Fibroblast of skin of left biceps (primary cell): ENCODE measurements at places on chromosomes 7 and 10.

- DNase-seq = no peak
Observed at GRCh38 chr10:47255033-47255813, 44.8 kb upstream of the GDF10 start.

- DNase-seq = no peak
Observed at GRCh38 chr10:73827346-73828089, 16.1 kb upstream of the NDST2 start.

DNA sequence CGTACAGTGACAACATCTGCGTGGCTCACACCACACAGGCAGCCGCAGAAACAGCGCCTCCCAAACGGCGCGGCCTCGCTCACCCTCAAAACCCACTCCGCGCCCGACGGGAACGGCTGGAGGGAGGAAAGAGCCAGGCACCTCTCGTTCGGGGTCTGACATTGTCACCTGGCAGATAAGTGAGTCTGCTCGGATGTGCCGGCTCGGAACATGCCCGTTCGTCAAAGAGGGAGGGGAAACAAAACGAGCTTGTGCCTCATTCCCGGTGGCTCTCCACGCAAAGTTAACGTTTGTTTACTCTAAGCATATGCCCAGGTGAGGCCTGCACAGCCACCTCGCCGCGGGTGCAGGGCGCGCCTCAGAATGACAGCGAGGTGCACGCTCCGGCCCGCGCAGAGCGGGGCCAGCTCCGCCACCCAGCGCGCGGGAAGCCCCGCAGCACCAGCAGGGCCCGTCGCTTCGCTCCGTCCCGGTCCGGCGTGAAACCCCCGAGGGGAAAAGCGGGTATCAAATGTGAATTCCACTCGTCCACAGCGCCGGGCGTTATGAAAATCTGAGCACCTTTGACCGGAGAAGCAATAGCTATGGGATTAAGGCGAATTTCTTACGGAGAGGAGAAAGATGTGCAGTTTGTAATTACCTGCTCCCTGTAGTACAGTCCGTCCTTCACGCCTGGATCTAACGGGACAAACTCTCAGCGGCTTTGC is 13.1 kb downstream of the CNPY1 start:
- no peak for DNase-seq

DNA sequence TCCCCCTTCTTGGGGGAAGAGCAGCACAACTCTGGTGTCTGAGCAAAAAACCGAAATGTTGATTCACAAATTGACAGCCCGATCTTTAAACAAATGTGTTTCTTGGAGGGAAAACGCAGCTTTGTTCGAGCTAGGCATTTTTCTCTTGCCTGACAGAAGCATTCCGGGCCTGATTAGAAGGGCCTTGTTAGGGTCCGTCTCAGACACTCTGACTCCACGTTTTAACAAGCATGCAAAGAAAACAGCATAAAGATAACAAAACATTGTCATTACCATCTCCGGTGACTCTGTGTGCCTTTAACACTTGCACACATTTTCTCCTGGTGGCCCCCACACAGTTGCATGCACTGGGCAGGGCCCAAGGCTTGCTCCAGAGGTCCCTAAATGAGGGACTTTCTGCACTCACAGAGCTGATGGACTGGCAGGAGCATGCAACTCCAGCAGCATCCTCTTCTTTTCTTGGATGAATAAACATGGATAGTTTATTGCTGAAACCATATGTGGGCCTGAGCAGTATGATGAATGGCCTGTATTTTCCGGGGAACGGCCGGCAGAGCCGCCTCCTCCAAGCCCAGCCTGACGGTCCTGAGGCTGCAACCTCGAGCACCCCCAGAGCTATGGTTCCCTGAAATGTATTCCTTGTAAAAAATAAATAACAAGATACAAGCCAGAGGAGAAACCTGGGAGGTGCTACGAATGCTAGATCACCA is 50.9 kb downstream of the EBF3 start:
- DNase-seq = no peak

DNA sequence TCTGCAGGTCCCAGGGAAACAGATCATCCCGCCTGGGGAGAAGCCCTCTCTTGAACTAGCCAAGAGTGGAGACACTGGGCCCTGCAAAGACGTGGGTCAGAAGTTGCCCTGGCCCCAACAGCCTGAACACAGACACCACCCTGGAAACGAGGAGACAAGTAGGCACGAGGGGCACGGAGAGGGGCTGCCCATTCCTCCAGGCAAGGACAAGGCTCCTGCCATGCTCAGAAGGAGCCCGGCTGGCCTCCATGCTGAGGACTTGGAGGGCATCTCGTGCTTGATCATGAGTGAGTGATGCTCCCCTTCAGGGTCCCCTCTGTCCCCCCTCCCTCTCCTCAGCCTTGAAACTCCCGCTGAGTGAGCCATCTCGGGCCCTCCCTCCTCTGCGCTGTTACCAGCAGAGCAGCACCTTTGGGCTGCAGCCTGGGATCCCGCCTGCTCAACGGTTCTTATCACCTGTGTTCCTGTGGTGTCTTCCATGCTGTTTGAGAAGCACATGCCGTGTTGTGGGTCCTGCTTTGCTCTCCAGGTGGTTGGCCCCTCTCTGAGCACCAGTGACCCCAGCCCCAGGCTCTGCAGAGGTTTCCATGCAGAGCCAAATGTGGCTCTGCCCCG is 544.3 kb downstream of the TCERG1L start:
- no peak for DNase-seq

- peak; percentile 51 for DNase-seq
Observed at GRCh38 chr7:123727071-123727837, 21.5 kb downstream of the WASL start.

DNA sequence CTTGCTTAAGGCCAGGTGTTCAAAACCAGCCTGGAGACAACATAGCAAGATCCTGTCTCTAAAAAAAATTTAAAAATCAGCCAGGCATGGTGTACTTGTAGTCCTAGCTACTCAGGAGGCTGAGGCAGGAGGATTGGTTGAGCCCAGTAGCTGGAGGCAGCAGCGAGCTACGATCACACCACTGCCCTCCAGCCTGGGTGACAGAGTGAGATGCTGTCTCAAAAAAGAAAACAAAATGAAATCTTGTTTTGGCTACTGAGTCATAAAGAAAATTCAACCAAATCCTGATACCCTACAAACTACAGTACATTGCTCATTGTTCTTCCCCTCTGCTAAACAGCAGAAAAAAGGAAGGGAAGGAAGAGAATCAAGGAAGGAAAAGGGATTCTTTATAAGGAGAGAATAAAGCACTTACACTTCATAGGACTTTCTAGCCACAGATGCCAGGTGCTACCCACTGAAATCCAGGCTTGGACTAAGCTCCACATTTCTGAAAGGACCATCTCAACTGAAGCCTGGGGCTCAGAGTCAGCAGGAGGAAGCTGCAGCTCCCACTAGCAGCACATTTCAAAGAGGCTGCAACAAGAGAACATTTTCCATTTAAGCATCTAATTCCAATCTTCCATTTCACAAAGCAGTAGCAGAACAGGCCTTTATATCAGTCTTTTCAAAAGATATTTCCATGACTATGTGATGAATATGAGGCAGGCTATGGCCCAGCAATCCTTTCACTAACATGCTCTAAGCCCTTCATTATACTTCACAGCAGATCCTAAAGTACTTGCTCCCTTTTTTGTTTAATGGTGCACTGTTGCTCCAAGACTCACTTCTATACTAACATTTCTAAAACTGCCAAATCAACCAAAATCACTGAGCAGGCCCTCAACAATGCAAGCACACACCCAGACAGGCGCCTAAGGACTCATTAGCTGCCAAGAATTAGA is 13.5 kb downstream of the TNPO3 start:
- no peak for DNase-seq

GRCh38 chr10:101114646-101115045 is 16.5 kb upstream of the TLX1 start:
- DNase-seq = no peak

DNA sequence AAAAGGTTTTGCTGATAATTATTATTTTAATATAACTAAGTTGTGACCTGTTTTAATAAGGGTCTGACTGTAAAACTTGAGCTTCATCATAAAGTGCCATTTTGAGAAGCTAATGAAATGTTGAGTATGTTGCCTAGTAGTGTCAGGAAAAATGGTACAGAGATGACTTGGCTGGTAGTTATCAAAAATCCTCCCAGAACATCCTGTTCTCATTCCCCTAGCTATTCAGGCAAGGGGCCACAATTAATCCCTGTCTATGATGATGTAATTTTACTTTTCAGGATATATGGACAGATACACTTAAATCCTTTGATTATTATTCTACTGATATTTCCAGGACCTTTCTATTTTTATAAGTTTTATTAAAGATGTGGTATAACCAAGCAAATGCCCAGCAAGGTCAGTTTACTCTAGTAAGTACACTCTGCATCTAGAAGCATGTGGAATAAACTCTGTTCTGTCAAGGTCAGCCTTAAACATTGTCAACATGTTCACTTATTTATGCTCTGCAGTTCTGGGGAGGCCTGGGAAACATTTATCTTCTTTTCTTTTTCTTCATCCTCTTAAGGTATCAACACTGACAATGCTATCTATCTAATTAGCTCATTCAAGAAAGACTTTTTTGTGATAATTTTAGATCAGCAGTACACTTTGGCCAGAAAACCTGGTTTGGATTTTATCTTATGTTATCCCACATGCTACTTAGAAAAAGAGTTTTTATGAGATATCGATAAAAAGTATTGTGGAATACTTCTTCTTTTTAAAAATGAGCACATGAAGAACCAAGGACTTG is 32.1 kb downstream of the BTRC start:
- DNase-seq = no peak

- DNase-seq = no peak
Observed at GRCh38 chr10:70233939-70234300, 691 bp upstream of the PPA1 start.

DNA sequence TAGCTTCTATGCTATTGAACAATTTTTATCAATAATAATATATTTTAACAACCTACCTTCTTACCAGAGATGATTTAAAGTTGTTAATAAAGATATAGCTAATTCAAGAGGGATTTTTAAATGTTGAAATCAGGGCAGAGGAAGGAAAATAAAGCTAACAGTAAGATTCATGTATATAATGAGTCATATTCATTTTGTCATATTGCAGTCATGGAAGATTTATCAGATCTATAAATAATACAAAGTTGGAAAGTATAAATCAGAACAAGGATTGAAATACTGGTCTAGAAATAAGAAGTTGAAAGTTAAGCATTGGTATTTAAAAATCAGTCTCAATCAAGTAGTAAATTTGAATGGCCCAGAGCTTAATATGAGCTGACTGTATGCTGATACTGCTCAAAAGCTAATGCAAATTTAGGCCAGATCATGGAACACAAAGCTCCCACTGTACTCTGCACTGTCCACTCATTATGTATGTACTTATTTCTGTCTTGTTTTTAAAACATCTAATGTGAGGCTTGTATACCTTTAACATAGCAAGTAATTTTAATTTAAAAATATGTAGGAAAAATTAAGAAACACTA is 196.9 kb downstream of the ZEB1 start:
- no peak for DNase-seq

DNA sequence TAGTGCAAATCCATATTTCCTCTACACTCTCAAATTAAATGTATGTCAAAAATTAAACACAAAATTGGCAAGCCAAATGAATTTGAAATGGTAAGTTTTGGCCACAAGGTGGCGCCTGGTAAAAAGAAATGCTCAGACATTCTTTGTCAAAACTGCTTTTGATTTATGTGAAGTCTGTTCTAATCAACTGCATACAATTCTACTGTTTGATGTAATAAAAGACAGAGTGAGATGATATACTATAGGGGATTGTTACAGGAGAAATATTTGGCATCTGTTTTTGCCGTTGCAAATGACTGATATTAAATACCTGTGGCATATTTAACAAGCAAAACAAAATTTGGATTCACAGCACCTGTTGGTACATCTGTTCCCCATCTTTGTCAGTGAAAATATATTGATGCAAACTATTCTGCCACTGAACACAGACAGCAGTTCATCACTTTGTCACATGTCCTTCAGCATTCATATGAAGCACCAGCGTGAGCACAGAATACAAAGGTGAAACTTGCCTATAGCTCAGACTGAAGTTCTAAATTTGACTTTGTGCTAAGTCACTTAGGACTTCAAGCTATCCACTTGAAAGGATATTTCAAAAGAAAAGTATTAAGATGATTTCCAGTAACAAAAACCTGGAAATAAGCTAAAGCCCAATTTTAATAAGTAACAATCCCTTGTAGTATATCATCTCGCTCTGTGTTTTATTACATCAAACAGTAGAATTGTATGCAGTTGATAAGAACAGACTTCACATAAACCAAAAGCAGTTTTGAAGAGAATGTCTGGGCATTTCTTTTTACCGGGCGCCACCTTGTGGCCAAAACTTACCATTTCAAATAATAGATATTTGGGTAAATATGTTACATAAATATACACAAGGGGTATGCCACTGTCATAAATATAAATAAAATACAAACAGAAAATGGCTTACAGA is 10.2 kb upstream of the CH25H start:
- DNase-seq = no peak

DNA sequence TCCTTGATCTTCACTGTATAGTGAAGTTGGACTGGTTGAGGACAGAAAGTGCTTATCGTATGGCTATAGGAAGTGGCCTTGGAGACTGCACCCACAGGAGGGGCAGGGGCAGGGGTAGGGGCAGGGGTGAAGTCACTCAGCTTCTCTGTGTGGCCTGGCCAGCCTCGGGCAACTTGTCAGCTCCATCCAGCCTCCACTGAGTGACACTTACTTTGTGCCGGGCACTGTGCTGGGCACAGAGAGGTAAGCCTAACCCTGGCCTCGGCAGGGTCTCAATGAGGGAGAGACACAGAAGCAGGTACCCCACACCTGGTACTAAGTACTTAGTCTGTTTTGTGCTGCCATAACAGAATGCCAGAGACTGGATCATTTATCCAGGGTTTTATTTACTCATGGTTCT is 99.3 kb upstream of the CTBP2 start:
- DNase-seq = no peak

DNA sequence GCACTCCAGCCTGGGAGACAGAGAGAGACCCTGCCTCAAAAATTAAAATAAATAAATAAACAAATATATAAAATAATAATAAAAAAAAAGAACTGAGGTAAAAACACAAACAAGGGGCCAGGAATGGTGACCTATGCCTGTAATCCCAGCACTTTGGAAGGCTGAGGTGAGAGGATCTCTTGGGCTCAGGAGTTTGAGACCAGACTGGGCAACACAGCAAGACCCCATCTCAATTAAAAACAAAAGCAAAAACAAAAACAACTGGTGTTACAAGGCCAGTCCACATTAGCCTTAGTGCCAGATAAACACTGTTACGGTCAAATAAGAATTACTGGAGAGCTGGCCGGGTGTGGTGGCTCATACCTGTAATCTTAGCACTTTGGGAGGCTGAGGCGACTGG is 5.6 kb downstream of the POLR3A start:
- no peak for DNase-seq

DNA sequence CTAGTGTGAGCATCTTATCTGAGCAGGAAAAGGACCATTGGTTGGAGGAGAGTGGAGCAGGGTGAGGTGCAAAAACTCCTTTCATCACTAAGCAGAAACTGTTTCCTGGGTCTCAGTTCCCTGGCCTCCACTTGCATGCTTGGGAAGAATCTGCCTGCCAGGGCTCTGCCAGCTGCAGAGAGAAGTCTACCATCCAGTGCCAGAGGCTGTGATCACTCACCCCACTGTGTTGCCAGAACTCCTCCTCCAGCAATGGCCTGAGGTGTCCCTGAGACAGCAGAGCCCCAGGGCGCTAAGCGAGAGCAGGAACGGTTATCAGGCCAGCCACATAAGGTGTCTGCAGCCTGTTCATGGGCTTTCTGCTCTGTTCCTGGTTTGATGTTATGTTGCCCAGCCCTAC is 991.4 kb downstream of the CCSER2 start:
- DNase-seq = no peak

- DNase-seq = no peak
Observed at GRCh38 chr7:80929619-80930018, 10.8 kb upstream of the SEMA3C start.
